ENCODE measurements at places on chromosomes 6 and 20.
A peak's percentile ranks its signal among the peaks of the same experiment; 100 is the strongest.

- no peaks in the 10 kb centered on the region for H3K27me3 ChIP-seq
- no peak overlapping the region for H3K27ac ChIP-seq
- no peak for DNase-seq
- H3K36me3 ChIP-seq: peaks cover 3% of the 10 kb centered on the region
- no peak overlapping the region for H3K4me3 ChIP-seq
- H3K4me1 ChIP-seq: peaks cover 25% of the 10 kb centered on the region
Measured at GRCh38 chr6:113031591-113032238, 684.6 kb downstream of the RFPL4B start.

GRCh38 chr20:35604449-35604747 is 11.2 kb upstream of the SPAG4 start:
- H3K4me3 ChIP-seq: no peak overlapping the region
- DNase-seq: peak; percentile 88
- peaks cover 56% of the 10 kb centered on the region for H3K27me3 ChIP-seq

- H3K36me3 ChIP-seq: peaks cover 4% of the 10 kb centered on the region
- H3K27ac ChIP-seq: no peak overlapping the region
- no peak overlapping the region for H3K4me3 ChIP-seq
- peaks cover 3% of the 10 kb centered on the region for H3K27me3 ChIP-seq
- no peak for DNase-seq
Measured at GRCh38 chr20:57448764-57449354, 57.7 kb downstream of the RBM38 start.

DNA sequence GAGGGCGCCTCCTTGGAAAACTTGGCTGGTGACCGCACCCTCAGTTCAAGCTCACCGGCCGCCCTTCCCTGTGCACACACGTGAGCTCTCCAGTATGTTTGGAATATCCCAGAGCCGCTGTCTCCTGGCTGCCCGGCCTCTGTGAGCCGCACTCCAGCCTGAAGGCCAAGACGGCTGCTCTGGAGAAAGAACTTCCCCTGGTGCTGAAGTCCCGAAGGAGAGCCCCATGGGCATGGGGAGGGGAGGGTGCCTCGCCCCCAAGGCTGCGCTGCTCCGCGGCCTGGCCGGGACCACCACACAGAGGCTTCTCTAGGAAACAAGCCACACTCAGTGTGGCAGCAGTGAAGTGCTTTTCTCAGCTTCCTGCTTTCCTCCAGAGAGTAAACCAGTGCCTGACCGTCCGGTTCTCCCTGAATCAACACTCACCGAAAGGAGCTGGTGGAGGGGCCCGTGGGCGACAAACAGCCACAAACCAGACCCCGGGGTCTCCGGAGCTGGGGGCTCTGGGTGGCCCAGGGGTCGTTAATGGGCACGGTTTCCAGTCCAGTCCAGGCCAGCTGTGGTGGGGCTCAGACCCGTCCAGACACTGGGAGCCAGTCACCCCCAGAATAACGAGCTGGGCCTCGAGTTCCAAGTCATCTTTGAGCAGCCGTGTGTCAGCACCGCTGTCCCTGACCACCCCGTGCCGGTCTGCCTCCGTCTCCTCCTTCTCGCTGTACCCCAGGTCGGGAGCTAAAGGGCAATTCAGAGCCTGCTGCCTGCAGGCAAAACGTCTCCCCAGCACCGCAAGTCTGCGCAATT is 87.4 kb upstream of the BHLHE23 start:
- H3K4me1 ChIP-seq: no peaks in the 10 kb centered on the region
- peak; percentile 10 for DNase-seq
- no peak overlapping the region for H3K27ac ChIP-seq
- no peaks in the 10 kb centered on the region for H3K27me3 ChIP-seq
- no peak overlapping the region for H3K4me3 ChIP-seq

Data from WTC11 (cell line).